ENCODE measurements at places on chromosomes 2 and 18. TPM values are rescaled to one million over a fixed set of nuclear protein-coding genes. Genes with fewer than 3 reads are reported as not detected.

Gene GKN1
- polyA plus RNA-seq: 0.49 TPM

Gene OR6B2
- polyA plus RNA-seq: not detected

Gene KCNIP3
- 2.1 TPM for polyA plus RNA-seq

Gene OXER1
- not detected for polyA plus RNA-seq

Gene TUBA4B
- 0.08 TPM for polyA plus RNA-seq

Gene EVA1A
- 11.5 TPM for polyA plus RNA-seq

Gene GFPT1
- polyA plus RNA-seq: 12.9 TPM

Gene CROCC2
- not detected for polyA plus RNA-seq

Gene SP5
- polyA plus RNA-seq: not detected

Gene ANKRD36
- 5.2 TPM for polyA plus RNA-seq

Gene TOGARAM2
- not detected for polyA plus RNA-seq

Gene CLEC4F
- not detected for polyA plus RNA-seq

Gene ANTXR1
- 12.8 TPM for polyA plus RNA-seq

Gene ANKRD30B
- not detected for polyA plus RNA-seq

Gene DYTN
- polyA plus RNA-seq: not detected

Gene GNLY
- polyA plus RNA-seq: not detected

Gene TMEM247
- not detected for polyA plus RNA-seq

Gene C2orf81
- polyA plus RNA-seq: 0.58 TPM

Gene CD28
- not detected for polyA plus RNA-seq

Gene ALPG
- polyA plus RNA-seq: not detected

All from keratinocyte (primary cell).